ENCODE measurements at places on chromosomes 3 and 15.

GRCh38 chr15:86481720-86482119 is 402.0 kb downstream of the AGBL1 start:
- DNase-seq = no peak

DNA sequence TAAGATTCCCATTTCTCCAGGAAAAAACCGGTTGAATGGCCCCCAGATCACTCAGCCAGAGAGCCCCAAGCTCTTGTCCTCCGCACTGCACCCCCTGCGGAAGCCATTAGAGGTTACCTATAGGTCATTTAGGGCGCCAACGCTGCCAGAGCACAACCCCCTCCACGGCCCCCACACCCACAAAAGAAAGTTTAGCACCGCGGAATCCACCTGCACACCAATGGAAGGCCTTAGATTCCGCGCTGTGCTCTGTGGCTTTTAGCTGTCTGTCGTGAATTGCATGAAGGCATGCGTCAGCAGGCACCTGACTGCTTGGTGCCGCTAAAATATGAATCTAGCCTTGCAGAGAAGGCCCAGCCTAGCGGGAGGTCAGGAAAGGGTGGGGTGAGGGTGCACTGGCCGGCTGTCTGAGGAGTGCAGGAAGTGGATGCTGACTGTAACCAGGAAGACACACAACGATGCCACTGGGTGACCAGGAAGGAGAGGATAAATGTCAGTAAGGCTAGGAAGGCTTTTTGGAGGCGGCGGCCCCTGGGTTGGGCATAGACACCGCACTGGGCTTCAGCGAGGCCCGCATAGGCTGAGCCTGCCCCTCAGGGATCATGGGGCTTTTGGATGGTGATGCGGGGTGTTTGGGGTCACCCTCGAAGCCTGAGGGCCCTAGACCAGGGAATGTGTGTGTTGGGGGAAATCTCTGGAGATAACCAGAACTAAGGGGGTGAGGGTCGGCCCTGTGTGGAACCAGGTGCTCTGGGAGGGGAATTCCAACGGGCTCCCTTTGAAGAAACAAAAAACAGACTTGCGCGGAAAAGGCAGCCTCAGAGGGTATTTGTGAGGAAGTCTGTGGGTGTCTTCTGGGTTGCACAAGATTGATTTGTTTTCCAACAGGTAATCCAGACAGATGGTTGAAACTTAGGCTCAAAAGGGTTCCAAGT is 976 bp upstream of the NUP210 start:
- peak; percentile 16 for DNase-seq

GRCh38 chr3:157752554-157752953 is 249.3 kb upstream of the VEPH1 start:
- DNase-seq = no peak

DNA sequence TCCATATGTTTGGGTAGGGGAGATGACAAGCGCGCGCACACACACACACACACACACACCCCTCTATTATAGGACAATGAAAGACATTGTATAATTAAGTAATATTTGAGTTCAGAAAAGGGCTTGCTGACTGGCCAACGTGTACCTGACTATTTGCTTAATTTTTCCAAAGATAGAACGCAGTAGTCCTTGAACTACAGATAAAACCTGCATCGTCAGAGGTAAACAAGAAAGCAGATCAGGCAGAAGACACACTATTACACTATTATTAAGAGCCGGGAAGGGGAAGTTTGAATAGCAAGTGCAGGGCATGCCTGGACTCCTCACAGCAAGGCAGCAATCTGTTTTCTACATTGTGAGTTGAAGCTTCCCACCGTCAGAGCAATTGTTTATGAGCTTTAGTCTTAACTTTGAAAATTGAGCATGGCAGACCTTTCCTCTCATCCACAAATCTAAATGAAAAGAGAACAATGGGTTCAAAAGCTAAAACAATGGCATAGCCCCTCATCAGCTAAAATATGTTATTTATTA is 427.7 kb downstream of the GABRG3 start:
- no peak for DNase-seq

DNA sequence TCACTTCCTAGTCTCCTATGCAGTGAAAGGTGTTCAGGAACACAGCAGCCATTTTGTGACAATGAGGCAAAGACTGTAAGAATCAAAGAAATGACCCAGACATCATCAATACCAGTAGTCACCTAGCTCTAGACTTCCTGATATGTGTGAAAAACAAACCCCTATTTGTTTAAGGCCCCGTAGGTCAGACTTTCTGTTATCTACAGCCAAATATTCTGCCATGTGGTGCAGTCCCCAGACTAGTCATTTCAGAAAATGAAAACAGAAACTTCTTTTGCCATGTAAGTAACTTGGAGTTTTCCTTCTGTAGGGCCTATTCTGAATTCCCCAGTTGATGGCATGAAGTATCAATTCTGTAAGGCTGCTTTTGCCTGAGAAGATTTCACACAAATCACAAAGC is 181.7 kb upstream of the SNTN start:
- no peak for DNase-seq

DNA sequence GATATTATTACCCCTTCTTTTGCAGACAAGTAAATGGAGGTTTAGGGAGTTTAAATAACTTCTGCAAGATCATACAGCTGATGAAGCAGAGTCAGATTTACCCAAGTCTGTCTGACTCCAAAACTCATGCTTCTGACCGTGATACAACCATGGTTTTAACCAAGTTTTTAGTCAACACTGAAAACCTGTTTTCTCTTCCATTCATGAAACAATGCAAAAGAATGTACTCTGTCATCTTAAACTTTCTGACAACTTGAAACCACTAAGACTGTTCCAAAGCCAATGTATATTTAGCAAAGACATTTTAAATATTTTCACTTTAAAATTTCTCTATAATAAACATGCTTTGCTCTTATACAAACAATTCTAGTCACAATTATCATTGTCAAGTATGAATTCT is 77.0 kb upstream of the RBMS3 start:
- DNase-seq = no peak

DNA sequence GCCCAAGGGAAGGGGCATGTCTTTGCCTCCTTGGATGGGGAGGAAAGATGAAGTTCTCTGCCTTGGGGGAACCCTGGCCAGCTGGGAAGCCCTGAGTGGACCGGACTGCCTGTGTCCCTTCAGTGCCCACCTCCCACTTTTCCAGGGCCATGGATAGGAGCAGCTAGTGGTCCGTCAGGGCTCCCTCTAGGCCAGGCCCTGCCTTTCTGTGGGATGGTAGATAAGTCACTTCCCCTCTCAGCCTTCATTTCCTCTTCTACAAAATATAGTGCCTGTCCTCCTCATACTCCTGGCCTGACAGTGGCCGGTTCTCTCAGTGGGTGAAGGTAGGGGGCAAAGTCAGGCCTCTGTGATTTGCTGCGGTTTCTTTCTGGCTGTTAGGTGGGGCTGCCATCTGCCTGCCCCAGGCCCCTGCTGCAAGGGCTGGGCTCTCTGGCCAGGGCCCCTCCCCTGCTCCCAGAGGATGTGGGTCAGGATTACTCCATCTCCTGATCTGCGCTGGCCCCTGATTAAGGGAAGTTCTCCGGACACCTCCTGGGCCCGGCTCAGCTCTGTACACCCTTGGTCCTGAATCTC is 1.4 kb downstream of the PLEKHO2 start:
- peak; percentile 67 for DNase-seq

DNA sequence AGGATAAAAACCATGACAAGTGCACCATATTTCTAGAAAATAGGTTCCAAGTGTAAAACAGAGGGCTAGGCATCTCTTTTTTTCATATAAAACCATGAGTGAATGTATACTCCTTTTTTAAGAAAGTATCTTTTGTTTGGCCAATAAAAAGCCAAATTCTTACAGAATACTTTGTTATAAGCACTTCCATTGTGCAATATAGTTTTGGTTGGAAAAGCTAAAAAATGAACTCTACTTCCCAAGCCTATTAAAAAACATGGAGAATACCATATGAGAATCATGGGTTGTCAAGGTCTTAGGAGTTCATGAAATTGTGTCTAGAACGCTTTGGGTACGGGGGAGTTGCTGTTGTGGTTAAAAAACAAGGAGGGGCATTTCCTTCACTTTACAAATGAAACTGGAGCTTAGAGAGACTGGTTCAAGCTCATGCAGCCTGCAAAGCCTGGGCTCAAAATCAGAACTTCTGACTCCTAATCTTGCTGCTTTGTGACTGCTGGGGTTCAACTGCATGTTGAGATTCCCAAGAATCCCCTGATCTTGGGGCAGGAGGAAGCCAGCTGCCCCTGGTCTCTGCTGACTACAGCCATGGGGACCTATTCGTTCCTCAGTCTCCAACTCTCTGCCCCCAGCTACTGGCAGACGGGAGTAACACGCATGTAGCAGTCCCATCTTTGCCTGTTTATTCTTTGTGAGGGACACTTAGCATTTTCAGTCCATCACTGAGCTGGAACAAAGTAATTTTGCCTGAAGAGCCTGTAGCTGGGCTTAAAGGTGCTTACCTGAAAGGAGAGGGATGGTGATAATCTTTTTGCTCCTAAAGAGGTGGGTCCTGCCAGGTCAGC is 229.1 kb downstream of the CHST2 start:
- peak; percentile 44 for DNase-seq

GRCh38 chr3:63740116-63740515 is 79.0 kb upstream of the C3orf49 start:
- DNase-seq = no peak

DNA sequence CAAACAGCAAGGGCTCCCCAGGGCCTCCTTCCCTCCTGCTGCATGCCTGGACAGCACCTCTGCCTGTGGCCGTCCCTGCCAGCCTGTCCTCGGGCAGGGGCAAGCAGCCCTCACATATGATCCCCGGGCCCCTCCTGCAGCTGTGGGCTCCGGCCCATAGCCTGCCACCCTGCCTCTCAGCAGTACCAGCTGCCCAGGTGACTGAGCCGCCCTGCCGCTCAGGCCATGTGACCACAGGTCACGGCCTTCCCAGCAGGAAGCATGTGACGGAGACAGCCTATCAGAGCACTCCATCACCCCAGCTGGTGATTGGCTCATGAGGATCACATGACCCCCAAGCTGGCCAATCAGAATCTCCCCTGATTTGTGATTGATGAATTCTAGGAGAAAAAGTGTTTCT is 23.9 kb downstream of the ALDH1L1 start:
- DNase-seq = peak; percentile 22

GRCh38 chr3:108835101-108835500 is 12.5 kb downstream of the TRAT1 start:
- DNase-seq = no peak

GRCh38 chr15:49189631-49190030 is 19.6 kb downstream of the GALK2 start:
- DNase-seq = no peak
